ENCODE measurements at places on chromosomes 1 and 21.

DNA sequence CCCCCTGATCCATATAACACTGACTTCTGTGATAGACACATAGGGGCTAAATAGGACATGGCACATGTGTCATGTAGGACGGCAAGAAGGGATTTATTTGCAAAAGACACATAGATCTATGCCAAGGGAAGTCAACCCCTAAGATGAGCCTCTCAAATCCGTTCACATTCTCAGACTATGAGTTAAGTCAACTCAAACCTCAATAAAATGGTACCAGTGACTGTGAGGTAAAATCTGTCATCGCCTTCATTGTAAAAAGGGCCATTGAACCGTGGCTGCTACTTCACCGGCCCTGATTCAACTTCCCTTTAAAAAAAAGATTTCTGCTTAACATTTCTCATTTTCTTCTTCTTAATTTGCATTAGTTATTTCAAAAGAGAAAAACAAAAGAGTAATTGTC is 144.0 kb downstream of the ZNF281 start:
- DNase-seq: no peak

DNA sequence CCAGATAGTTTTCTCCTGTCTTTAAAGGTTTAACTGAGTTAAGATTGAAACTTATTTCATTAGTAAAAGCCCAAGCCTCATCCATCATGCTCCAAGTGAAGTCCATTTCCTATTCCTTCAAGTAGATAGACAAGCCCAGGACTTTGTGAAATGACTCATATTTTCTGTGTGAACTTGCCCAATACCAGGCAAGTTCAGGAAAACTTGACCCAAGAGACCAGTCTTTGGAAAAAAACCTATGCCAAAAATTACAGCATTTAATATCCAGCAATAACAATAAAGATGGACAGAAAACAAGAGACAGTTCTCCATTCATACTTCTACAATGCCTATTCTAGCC is 405 bp upstream of the RAB29 start:
- no peak for DNase-seq

- no peak for DNase-seq
Measured at GRCh38 chr1:215140135-215140534, 57.6 kb downstream of the KCNK2 start.

GRCh38 chr1:36663772-36664430 is 181.2 kb upstream of the CSF3R start:
- DNase-seq: no peak

- peak; percentile 86 for DNase-seq
Measured at GRCh38 chr1:218323568-218324225, 21.4 kb upstream of the TGFB2 start.

GRCh38 chr1:48817505-48818114 is 40.9 kb upstream of the BEND5 start:
- no peak for DNase-seq

DNA sequence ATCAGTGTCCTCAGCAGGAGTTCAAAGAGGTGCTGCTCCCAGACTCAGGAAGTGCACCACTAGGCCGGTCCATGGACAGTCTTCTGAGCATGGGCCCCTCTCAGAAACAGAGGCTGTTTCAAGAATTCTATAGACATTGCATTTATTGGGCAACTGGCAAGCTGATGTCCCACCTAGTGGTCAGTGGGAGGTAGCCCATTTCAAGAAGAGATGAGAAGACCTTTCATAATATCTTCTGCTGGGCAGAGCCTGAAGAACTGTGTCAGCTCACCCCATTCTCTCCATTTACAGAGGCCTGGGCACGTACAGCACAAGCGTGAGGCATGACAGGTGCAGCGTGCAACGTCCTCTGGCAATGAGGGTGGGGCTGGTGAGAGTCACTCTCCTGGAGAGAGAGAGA is 216.0 kb downstream of the DYRK1A start:
- no peak for DNase-seq

All from chondrocyte (in vitro differentiated cells).